Caki2 (cell line): ENCODE measurements at places on chromosomes 12 and 14.

DNA sequence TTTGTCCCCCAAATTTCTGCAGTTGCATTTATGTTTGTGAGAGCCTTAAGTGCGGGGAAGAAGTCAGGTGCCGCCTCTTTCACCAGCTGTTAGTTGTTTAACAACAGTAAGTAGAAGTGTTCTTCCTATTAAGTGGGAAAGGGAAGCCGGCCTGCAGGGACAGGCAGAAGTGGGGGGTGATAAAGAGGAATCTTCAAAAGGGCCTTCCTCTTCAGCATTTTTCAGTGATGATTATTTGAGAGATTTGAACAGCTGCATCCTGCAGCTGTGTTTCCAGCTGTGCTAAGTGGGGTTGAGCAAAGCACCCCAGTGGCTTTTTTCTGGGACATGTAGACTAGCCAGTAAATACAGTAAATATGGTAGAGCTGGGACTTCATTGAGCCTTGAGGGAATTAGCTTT is 32.1 kb upstream of the SLC38A1 start:
- DNase-seq, result no peak

DNA sequence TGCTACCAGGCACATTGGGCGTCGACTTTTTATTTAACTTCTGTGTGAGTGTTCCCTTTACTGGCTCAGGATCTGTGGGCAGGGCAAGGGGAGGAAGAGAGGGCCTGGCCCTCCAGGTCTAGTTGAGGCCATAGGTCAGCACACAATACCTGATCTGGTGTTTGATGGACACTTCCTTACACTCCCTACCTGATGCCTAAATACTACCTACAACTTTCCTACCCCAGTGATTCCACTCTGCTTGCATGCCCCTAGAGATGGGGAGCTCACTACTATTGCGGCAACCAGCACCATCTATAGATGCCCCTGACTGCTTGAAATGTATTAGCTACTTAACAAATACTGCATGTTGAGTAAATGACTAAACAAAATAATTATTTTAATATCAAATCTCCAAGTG is 20.8 kb upstream of the BEGAIN start:
- no peak for DNase-seq

- DNase-seq, result no peak
These were observed 175.8 kb upstream of the NPAS3 start for GRCh38 chr14:32762886-32763285.

GRCh38 chr12:129195081-129195480 is 341.8 kb downstream of the GLT1D1 start:
- no peak for DNase-seq

- no peak for DNase-seq
These were observed 7.1 kb upstream of the CGRRF1 start for GRCh38 chr14:54502602-54503001.

DNA sequence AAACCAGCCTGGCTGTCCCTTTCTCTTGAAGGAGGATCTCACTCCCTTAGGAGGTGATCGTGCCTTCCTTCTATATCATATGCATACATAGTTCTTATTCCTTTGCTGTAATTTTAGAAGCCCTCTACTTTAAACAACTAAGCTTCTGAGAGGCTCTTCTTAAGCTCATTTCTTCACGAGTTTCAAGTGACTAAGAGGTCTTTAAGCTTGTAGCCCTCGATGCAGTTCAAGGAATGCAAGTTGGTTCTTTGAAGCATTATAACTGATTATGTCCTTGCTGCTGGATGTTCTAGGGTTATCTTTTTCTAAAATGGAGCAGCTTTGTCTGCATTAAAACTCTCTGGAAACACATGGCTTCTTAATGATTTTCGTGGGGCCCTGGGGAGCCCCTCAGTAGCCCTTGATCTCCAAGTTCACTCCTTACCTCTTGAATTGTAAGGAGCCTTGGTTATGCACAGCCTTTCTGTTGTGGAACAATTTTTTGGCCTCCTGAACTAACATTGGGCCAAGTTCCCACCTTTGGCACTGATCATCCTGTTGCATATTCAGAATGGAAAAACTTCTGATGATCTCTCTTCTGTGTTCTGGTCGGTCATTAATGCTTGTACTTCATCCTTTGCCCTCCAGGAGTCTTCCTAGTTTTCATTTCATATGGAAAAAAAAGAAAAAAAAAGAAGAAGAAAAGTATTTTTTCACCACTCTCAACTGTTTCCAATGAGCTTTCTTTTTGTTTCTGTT is 12.6 kb downstream of the RASSF8 start:
- DNase-seq, result no peak

DNA sequence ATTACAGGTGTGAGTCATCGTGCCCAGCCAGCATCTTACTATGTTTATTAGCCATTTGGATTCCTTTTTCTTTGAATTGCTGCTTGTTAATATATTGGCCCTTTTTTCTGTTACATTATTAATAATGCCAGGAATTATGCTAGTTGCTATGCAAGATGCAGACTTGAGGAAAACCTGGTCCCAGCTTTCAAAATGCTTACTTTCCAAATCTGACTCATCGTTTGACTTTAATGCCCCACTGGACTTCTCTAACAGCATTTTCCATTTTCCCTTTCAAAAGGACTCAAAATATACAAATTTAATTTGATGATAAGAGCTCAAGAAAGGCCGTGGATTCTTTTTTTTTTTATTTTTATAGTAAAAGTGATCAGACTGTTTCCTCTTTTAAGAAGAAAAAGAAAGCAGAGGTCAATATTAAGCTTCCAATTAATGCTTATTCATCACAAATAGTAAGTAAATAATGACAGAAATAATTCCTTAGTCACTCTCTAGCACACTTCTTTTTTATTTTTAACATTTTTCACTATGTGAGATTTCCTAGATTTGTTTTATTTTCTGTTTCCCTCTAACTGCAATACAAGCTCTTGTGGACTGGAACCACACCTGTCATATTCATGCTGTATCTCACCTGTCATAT is 146.1 kb upstream of the FGD4 start:
- DNase-seq, result peak; percentile 42

- DNase-seq, result no peak
These were observed 237.1 kb downstream of the GPHN start for GRCh38 chr14:66745078-66745477.

GRCh38 chr12:69274861-69275260 is 35.5 kb downstream of the CPSF6 start:
- DNase-seq, result no peak

DNA sequence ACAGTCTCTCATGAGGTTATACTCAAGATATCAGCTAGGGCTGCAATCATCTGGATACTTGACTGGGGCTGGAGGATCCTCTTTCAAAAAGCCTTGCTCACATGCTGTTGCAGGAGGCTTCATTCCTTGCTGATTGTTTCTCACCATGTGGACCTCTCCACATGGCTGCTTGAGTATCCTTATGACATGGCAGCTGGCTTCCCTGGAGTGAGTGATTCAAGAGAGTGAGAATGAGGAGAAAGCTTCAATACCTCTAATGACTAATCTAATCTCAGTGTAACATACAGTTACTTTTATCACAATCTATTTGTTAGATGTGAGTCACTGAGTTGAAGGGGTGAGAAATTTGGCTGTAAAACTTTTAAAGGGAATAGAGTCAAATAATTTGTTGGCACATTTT is 14.4 kb upstream of the SDR39U1 start:
- no peak for DNase-seq

DNA sequence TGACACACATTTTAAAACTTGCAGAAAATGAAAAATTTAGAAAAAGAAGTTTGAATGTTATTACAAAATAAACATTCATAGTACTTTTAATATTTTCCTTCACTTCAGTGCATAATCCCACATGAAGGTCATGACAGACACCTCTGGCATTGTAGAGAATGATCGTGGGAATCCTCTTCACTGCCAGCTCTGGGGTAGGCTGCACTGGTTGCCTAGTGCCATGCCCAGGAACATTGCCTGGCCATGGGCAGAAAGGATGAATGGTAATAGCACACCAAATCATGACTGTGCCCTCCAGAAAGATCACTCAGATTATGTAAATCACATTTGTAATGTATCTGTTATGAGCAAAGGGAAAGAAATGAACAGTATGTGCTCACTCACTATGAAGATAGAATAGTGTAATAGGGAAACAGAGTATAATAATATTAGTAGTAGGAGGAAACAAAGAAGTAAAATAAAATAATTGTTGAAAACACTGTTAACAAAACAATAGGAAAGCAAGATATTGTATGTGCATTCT is 161.6 kb downstream of the PLCZ1 start:
- DNase-seq, result peak; percentile 8

- no peak for DNase-seq
These were observed at the start of gene HHIPL1 for GRCh38 chr14:99644723-99645544. HHIPL1 (plus strand) TSS chr14:99645129; CDS start chr14:99645208, 79 bp downstream.

DNA sequence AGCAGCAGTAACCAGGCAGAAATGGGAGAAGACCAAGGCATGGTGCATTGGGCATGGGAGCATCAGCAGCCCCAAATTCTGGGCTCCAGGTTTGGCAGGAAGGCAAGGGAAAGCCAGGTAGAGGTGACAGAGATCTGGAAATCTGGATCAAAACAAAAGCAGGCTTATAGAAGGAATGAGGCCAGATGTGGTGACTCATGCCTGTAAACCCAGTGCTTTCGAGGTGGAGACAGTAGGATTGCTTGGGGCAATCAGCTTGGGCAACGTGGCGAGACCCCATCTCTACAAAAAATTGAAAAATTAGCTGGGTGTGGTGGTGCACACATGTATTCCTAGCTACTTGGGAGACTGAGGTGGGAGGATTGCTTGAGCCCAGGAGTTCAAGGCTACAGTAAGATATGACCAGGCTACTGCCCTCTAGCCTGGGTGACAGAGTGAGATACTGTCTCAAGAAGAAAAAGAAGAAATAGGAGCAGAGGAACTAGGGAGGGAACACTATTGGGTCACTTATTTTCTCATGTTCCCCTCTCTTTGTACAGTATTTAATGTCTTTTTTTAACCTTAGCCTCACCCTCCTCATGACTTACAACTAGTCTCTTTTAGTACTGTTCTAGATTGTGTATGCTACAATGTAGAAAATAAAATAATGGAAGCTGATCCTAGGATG is 25.1 kb downstream of the SLC4A8 start:
- DNase-seq, result no peak

DNA sequence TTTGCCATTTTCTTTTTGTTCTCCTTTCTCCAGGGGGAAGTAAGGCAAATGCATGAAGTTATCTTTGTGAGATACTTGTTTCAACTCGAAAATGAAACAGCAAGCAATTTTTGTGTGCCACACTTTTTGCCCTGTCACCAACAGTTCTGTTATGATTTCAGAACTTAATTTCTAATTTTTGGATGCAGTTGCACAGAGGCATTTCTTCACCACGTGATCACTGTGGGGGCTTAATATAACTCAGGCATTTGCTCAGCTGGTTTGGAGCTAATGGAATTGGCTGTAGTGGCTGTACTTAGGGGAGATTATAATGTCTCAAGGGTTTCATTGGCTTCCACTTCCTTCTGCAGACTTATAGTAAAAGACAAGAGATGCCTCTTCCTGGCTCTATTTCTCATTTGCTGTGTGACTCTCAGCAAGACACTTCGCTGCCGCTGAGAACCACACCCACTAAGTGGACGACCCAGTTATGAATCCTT is 452.4 kb downstream of the RAD51B start:
- DNase-seq, result no peak

- DNase-seq, result peak; percentile 33
These were observed 3.2 kb upstream of the SPTSSA start for GRCh38 chr14:34465069-34465859.
